ENCODE measurements at places on chromosomes 7 and 10.

GRCh38 chr7:26949319-26949718 is 84.9 kb upstream of the SKAP2 start:
- no peak for DNase-seq

DNA sequence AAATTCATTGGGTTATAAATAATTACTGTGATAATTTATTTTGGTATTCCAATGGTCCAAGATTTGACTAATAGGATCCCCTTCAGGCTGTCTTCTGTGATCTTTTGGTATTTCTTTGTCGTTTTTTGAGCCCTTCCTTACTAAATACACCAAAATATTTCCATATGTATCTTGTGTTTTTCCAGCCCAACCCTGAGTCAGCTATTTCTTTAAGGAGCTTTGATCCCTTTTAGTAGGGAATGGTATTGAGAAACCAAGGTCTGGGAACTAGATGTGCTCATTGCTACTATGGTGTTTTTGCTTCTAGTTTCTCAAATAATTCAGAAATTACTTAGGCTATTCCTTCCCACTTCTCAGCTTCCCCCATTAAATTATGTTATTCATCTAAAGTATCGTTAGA is 15.3 kb downstream of the NHLRC2 start:
- DNase-seq = no peak

GRCh38 chr7:83791737-83792136 is 142.8 kb upstream of the SEMA3E start:
- DNase-seq = no peak

DNA sequence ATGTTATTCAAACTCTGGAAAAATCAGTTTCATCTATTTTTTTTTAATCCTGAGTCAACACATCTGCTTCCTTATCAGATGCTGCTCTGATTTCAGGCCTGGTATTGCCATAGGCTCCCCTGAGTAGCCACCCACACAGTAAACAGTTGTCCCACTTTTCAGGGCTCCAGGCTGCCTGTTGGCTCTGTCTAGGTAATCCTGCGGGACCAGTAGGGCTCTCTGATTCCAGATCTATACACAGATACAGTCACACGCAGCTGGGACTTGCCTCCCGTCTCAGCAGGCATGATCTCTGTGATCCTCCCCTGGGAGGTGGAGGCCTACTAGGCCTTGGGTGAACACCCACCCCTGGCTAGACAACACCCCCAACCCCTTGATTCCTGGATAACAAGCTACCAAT is 206.1 kb downstream of the CREB5 start:
- no peak for DNase-seq

DNA sequence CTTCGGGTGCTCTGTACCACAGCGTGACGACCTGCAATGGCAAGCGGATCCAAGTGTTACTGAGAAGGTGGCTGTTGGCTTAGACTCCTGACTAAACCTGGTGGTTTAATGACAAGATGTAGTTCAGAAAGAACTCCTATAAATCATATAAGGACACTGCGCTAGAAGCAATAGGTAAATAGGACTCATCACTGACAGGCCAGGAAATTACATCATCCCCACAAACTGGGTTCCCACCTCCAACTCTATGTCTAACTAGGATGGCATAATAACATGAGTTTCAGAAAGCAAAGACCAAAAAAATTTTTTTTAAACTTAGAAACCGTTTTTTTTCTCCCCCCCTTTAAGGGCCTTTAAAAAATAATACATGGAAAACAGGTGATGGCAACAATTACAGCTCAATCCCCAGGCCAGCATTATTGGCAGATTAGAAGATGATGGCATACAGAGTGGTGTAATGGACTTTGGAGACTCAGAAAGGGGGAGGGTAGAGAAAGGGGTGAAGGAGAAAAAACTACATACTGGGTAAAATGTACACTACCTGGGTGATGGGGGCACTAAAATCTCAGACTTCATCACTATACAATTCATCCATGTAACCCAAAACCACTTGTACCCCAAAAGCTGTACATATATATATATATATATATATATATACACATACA is 81.4 kb upstream of the FAM133B start:
- no peak for DNase-seq

DNA sequence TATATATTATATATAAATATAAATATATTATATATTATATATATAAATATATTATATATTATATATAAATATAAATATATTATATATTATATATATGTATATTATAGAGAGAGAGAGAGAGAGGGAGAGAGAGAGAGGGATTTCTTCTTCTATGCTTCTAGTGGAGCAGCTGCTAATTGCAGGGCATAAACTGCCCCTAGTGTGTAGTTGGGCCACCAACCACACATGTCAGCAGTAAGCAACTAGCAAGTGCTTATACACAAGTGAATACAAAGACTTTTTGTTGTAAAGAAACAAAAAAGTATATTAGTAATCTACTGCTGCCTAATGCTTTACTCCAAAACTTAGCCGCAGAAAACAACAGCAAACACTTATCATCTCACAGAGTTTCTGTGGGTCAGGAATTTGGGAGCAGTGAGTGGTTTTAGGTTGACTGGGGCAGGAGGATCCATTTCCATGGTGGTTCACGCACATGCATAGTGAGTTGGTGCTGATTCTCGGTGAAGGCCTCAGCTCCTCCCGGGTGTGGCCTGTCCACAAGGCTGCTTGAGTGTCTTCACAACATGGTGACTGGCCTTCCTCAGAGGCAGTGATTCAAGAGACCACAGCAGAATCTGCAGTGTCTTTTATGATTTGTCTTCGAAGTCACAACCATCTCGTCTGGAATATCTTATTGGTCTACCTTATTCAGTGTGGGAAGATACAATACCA is 25.5 kb upstream of the BAG3 start:
- DNase-seq = no peak

GRCh38 chr10:49089152-49089551 is 26.2 kb downstream of the VSTM4 start:
- DNase-seq = no peak

GRCh38 chr10:34305189-34305588 is 509.9 kb downstream of the PARD3 start:
- DNase-seq = no peak

GRCh38 chr7:30984359-30985107 is 20.8 kb downstream of the GHRHR start:
- DNase-seq = no peak

GRCh38 chr7:36677769-36678437 is 46.4 kb downstream of the AOAH start:
- DNase-seq = no peak

- no peak for DNase-seq
Observed at GRCh38 chr10:114544045-114544659, 113.9 kb downstream of the ABLIM1 start.

DNA sequence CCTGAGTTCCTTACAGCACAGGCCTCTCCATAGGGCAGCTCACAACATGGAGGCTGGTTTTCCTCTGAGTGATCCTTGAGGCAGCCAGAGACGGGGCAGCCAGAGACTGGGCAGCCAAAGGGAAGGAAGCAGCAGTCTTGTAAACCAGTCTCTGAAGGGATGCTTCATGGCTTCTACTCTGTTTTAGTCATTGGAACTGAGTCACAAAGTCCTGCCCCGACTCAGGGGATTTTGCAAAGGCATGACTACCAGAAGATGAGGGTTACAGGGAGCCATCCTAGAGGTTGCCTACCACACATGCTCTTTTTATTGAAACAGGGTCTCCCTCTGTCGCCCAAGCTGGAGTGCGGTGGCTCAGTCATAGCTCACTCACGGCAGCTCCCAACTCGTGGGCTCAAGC is 44.4 kb upstream of the COMMD3 start:
- DNase-seq = no peak

All from right atrium auricular region (tissue), 2 donors.